ENCODE measurements at places on chromosomes 7 and 10.

DNA sequence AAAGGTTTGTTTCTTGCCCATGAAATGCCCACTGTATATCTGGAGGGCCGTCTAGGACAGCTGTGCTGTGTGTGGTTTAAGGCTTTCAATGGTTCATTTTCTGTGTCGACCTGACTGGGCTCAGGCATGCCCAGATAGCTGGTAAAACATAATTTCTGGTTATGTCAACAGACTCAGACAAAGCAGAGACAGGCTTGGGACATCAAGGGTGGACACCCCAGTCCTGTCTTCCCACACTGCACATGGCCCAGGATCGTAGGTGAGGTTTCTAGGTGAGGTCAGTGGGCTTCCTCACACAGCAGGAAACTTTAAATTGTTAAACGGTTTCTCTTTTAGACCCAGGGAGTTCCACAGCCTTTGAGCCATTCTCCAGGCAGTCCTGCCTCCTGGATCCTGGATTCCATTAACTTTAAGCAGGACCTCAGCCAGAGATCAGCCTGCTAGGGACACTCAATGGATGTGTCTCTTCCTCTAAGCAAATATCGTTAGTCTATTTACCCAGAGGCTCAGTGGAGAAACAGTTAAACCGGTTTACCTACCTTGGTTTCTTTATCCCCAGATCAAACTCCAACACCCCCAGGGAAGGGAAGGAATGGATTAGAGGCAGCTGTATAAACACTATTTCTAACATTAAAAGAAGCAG is 66.4 kb downstream of the ST8SIA6 start:
- DNase-seq, result no peak

- no peak for DNase-seq
Measured at GRCh38 chr7:78879206-78879605, 574.3 kb downstream of the MAGI2 start.

DNA sequence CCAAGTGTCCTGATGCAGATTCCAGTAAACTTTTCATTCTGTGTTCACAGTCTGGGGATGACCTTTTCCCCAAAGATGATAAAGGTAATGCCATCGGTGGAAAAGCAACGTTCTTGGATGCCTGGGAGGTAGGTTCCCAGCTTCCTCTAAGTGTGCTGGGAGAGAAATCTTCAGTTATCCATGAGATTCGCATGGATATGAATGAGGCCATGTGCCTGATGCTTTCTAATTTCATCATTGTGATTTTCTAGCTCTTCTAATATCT is 5.5 kb downstream of the AKR1B10 start:
- no peak for DNase-seq

- DNase-seq, result no peak
Measured at GRCh38 chr7:44307905-44308595, 17.3 kb downstream of the CAMK2B start.

DNA sequence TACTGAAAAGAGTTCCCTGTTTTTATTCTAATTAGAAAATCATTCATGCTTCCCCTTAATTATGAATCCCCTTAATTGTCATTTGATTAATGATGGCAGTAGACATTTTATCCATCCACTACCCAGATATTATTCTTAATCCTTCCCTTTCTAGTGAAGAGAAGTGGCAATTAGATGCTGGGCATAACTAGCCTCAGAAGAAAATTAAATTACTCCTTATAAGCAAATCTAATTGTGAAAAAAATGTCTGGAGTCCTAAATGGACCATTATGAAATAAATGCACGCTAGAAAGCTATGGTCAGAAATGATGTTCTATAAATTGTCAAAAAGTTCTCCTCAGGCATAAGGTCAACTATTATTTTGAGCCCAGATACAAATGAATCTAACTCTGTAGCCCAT is 4.5 kb downstream of the ABCB1 start:
- DNase-seq, result no peak

DNA sequence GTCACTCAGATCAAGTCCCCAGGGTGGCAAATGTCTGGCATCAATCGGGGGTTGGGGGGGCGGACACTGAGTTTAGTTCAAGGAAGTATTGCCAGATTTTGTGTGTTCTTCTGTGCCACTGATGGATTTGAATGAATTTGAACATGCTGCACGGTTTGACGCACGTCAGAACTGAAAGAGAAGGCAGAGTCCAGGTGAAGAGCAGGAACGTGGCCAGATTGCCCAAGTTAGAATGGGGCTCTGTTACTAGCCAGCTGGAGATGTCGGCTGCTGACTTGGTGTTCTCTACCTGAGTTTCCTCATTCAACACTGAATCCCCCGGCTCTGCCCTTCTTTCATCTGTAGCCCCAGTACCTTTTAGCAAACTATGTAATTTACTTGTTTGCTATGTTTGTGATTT is 180.2 kb downstream of the PRKCQ start:
- DNase-seq, result no peak
